CD4-positive, alpha-beta T cell treated with Interleukin-15 for 1 hour (primary cell): ENCODE measurements at places on chromosomes 2 and 18.

- DNase-seq, result peak; percentile 39
These were observed 18.5 kb downstream of the PMAIP1 start for GRCh38 chr18:59918320-59918755.

GRCh38 chr2:238938401-238939055 is 90.6 kb downstream of the TWIST2 start:
- no peak for DNase-seq

DNA sequence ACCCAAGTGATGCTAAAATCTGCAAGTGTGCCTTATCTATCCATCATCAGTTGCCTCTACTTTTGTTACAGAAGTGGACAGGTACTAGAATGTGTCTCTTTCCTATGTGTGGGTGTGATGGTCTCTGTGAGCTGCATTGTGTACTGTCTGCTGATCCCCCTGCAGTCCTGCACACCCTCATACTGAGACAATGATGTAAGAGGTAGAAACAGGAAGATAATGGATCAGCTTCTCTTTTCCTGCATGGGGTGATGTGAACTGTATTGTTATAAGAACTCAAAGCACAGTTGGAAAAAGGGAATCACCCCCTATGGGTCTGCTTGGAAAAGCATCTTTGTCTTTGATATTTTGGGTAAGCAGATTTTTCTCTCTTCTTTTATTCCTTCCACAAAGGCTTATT is 537.6 kb upstream of the CDH2 start:
- no peak for DNase-seq

GRCh38 chr18:31373641-31374040 is 2.9 kb upstream of the DSG4 start:
- DNase-seq, result no peak

DNA sequence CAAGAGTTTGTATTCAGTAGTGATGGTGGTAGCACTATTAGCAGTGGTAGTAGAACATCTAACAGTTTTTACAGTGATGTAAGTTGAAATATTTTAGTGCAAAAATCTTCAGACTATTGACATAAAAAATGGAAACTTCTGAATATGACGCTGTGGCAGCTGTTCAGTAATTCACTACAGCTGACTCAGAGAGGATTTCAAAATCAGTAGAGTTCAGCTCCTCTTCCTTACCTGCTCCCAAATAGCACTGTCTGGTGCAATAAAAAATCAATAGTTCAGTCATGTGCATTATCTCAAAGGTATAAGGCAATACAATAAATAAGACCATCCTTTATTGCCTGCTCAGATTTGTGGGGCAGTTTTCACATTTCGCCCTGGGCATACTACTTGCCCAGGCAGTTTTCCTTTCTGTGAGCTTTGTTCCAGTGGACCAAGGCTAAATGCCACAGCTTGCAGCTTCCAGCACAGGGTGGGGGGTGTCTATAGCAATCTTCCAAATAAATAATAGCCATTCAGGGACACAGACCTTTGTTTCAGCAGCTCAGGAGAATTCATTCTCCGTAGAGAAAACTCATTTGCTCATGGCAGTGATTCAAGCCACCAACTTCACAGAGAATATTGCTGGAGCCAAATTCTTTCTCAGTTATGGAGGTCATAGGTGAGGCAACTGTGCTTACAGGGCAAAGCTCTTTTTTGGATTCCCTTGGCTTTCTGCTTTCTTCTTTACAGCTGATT is 33.9 kb upstream of the GORASP2 start:
- DNase-seq, result no peak

GRCh38 chr2:166126007-166126639 is 1.7 kb downstream of the SCN1A start:
- DNase-seq, result no peak

DNA sequence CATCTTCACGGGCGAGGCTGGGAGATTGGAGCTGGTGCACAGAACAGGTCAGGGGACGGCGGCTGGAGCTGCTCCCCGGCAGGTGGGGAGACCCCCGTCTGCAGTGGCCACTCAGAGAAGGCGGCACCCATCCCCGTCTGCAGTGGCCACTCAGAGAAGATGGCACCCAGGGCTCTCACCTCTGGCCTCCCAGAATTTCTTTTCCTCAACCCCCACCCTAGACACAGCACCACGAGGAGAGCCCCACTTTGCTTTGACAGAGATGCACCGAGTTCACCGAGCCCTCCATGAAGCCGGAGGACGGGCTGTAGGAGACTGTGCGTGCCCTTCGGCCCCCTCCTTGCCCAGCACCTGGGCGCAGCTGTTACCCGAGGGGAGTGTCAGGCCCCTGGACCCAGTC is 201.6 kb upstream of the SALL3 start:
- DNase-seq, result no peak

GRCh38 chr2:37561615-37562569 is 109.5 kb downstream of the CDC42EP3 start:
- no peak for DNase-seq

DNA sequence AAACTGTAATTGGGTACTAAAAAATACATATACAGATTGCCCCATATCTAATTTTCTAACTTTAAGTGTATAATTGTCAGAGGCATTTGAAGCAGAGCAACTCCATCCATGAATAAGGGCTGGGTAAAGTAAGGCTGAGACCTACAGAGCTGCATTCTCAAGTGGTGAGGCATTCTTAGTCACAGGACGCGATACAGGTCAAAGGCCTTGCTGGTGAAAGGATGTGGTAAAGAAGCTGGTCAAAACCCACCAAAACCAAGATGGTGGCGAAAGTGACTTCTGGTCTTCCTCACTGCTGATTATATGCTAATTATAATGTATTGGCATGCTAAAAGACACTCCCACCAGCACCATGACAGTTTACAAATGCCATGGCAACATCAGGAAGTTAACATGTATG is 50.0 kb downstream of the SLC8A1 start:
- no peak for DNase-seq

- no peak for DNase-seq
These were observed 2.1 kb downstream of the PROKR1 start for GRCh38 chr2:68645523-68645922.

GRCh38 chr2:215754546-215754945 is 258.8 kb downstream of the MREG start:
- no peak for DNase-seq

GRCh38 chr2:44715671-44716081 is 225.8 kb upstream of the SIX3 start:
- DNase-seq, result no peak

DNA sequence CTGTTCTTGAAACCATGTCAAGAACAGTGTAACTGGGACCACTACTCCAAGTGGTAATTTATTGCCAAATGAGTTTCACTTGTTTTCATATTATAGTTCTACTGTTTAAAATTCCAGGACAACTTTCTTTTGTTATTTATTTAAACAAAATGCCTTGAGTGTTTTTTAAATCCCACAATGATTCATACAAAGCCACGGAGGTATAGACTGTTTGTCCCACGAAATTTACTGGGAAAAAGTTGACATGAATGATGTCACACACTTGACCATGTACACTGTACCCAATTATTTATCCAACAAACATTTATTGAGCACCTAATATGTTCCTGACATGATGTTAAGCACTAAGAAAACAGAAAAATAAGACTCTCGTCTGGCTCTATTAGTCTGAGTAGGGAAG is 243.9 kb upstream of the SIX2 start:
- no peak for DNase-seq

DNA sequence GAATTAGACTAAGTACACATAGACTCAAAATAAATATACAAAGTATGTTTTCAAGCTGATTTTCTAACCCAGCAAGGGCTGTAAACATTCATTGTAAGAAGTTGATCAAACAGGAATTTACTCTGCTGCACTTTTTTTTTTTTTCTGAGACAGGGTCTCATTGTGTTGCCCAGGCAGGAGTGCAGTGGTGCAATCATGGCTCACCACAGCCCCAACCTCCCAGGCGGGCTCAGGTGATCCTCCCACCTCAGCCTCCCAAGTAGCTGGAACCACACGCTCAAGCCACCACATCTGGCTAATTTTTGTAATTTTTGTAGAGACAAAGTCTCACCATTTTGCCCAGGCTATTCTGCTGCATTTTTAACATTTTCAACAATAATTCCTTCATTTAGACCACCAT is 8.3 kb upstream of the CFLAR start:
- DNase-seq, result no peak

DNA sequence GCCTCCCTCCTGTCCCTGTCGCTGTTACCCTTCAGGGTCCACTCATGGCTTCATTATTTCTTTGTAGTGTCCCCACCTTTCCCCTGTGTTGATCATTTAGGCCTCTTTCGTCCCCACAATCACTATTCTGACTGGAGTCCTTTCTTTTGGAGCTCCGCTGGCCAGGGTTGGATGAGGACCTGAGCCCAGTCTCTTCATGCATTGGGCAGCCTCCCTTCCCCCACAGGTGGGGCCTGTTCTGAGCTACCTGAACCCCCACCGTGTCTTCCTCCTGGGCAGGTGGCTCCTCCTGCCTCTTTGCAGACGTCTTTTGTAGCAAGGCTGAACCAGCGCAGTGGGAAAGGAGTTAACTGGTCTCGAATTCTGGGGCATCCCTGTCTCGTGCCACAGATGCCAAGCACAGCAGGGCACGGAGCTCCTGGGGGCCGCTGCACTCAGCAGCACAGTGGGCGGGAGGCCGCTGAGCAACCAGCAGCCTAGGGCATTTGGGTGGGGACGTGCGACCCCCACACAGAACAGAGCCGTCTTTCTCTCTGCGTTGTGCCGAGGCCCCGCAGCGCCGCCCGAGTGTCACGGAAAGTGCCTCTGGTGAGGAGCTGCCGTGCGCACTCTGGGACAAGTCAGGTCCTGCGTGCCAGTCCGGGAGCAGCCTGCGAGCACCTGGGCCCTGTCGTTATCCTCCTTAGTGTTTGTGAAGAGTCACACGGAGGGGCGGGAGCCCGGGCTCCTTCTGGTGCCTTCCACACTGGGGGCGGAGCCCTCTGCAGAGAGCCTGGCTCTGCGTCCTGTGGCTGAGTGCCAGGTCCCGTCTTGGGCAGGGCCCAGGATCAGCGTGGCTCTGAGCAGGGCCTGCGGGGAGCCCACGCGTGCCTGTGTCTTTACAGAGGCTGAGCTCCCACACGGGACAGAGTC is 130.1 kb downstream of the NFATC1 start:
- DNase-seq, result no peak

DNA sequence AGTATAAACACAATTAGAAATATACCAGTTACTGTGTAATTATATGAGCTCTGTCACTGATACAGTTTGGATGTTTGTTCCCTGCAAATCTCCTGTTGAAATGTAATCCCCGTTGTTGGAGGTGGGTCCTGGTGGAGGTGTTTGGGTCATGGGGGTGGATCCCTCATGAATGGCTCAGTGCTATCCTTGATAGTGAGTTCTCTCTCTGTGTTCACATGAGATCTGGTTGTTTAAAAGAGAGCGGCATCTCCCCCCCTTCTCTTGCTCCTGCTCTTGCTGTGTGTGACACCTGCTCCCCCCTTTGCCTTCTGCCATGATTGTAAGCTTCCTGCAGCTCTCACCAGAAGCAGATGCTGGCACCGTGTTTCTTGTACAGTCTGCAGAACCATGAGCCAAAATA is 24.1 kb downstream of the MTX2 start:
- no peak for DNase-seq

DNA sequence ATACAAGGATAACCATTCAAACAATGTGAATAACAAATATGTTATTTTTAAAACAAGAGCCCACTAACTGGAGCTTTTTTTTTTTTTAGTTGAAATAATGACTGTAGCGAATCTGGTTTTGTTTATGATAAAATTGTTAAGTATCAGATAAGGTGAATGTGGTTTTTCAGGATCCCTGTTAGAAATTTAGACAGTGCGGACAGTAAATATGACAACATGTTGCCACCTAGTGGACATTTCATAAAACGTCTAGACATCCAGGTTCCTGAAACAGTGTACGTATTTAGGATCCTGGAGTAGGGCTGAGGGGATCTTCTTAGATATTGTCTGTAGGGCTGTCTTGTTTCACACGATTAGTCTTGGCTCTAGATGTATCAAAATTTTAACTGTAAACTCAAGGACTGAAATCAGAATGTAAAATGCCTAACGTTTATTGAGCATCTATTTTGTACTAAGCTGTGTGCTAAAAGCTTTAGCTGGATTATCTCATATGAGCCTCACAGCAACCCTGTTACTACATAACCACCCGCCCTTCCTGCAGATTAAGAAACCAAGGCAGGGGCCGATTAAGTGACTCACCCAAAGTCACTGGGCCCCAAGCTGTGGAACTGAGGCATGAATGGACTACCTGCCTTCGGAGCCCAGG is 23.9 kb upstream of the CCDC68 start:
- DNase-seq, result no peak
